ENCODE measurements at places on chromosomes 4 and X. TPM values are rescaled to one million over a fixed set of nuclear protein-coding genes. Genes with fewer than 3 reads are reported as not detected.
A peak's percentile ranks its signal among the peaks of the same experiment; 100 is the strongest.

ETNPPL gene
- total RNA-seq = not detected

PPID gene
- 17.3 TPM for total RNA-seq

SHROOM3 gene
- total RNA-seq = 73.6 TPM

CSAG1 gene
- not detected for total RNA-seq

GRCh38 chr4:55675196-55675793 lies 39.2 kb upstream of the NMU start:
- no peaks in the 10 kb centered on the region for H3K36me3 ChIP-seq
- no peaks in the 10 kb centered on the region for H3K4me1 ChIP-seq
- no peak overlapping the region for H3K27ac ChIP-seq
- peaks cover 3% of the 10 kb centered on the region for H3K27me3 ChIP-seq
- H3K4me3 ChIP-seq = no peak overlapping the region
- no peak for DNase-seq

DNA sequence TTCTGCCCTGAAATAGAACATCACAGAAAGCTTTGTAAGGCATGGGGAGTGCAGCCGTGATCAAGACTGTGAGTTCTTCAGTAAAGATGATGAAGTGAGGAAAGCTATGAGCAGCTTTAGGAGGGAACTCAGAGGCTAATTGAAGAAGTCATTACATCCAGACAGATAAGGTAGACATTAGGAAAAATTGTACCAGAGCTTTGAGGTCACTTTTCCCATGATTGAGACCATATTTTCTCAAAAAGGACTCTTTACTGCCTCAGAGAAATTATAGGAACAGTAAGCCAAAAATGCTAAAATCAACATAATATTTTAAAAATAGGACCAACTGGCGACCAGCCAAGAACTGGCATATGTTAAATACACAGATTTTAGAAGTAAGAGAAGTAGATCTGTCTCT lies 11.2 kb downstream of the CHST7 start:
- no peaks in the 10 kb centered on the region for H3K4me1 ChIP-seq
- H3K27ac ChIP-seq = peak overlapping the region; percentile 66
- no peak overlapping the region for H3K4me3 ChIP-seq
- H3K36me3 ChIP-seq = no peaks in the 10 kb centered on the region

DNA sequence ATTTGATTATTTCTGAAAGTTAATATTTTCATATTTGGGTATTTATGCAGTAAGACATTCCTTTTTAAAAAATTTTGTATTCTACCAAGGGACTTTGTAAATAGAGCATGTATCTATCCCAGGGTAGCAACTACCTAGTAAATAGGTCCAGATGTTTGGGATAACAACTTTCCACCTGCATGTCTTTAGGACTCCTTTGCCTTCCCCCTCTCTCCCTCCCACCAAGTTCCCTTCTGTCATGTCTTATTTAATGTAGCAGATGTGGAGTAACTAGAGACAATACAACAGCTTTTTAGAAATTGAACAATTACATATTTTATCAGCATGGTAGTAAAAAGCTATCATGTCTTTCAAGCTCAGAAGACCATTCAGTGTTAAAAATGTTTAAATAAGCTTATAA lies 821.0 kb downstream of the C4orf33 start:
- DNase-seq = no peak
- no peaks in the 10 kb centered on the region for H3K4me1 ChIP-seq
- H3K27ac ChIP-seq = no peak overlapping the region
- no peaks in the 10 kb centered on the region for H3K27me3 ChIP-seq
- H3K36me3 ChIP-seq = no peaks in the 10 kb centered on the region

DNA sequence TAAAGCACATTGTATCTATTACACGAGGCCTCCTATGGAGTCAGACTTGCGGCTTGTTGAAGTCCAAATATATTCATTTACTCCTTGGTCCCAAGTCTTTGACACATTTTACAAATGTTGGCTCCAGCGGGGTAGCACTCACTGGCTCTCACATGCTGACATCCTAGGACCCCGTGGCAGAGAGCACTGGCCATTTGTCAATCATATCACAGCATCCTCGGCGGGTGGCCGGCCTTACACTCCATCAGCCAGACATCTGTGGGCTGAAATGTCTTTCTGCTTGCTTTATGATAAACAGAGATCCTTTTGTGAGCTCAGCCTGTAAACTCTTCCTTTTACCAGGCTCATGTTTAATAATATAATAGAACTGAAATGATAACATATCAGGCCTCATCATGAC lies 25.7 kb upstream of the VCX2 start:
- H3K4me1 ChIP-seq = no peaks in the 10 kb centered on the region
- no peak overlapping the region for H3K27ac ChIP-seq
- DNase-seq = no peak
- H3K27me3 ChIP-seq = no peaks in the 10 kb centered on the region
- H3K4me3 ChIP-seq = no peak overlapping the region

DNA sequence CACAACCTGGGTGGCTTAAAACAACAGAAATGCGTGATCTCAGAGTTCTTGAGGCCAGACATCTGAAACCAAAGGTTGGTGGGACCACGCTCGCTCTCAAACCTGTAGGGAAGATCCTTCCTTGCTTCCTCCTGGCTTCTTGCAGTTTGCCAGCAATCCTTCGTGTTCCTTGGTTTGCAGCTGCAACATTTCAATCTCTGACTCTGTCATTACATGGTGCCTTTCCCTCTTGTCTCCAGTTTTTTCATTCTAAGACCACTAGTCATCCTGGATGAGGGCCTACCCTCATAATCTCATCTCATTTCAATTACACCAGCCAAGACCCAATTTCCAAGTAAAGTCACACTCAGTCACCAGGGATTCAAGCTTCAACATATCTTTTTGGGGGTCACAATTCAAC lies 388.0 kb downstream of the GPM6A start:
- no peaks in the 10 kb centered on the region for H3K36me3 ChIP-seq
- H3K4me3 ChIP-seq = no peak overlapping the region
- H3K27ac ChIP-seq = no peak overlapping the region
- no peaks in the 10 kb centered on the region for H3K27me3 ChIP-seq

GRCh38 chr4:47668810-47669408 lies 169.0 kb downstream of the CORIN start:
- H3K4me1 ChIP-seq = no peaks in the 10 kb centered on the region
- no peaks in the 10 kb centered on the region for H3K27me3 ChIP-seq
- no peak overlapping the region for H3K4me3 ChIP-seq
- peak; percentile 33 for DNase-seq

GRCh38 chr4:22215084-22215483 lies 266.5 kb upstream of the KCNIP4 start:
- H3K4me1 ChIP-seq = no peaks in the 10 kb centered on the region
- no peak for DNase-seq
- no peak overlapping the region for H3K27ac ChIP-seq
- no peaks in the 10 kb centered on the region for H3K36me3 ChIP-seq
- no peaks in the 10 kb centered on the region for H3K27me3 ChIP-seq

DNA sequence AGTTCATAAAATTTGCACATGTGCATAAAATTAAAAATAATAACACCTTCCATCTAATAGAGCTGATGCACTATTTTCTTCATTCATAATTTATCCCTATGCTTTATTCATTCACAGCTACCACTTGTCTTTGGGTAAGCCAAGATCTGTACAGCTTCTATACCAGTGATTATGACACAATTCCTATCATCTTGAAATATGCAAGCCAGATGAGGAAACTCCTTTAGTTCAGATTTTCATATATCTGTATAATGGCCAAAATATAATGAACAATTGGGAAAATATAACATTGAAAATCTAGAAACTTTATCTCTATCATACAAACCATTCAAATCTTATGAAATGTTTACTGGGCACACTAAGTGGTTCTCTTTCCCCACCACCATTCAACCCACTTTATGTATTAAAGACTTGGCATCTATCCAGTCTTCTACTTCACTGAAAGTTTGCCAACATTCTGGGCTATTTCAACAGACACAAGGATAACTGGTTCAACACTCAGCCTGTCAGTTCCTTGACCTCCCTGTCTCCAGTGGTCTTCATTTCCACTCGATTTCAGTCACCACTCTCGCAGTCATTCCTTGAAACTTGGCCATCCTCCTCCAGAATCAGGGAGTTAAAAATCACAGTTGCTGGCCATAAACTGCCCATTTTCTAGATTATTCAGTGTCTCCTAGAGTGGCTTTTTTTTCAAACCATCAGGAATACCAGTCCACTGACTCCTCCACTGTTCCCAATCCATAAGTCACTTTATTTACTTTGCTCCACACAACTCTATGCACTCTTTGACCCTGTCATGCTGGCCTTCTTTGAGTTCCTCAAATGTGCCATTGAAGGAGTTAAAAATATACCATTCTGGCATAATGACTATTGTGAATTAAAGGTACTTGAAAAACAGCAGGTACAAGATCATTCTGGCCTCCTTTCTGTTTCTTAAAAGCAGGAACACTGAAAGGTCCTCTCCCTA lies 85.5 kb downstream of the CAMK2D start:
- H3K27me3 ChIP-seq = no peaks in the 10 kb centered on the region
- peaks cover 7% of the 10 kb centered on the region for H3K4me1 ChIP-seq
- DNase-seq = no peak
- peaks cover 5% of the 10 kb centered on the region for H3K36me3 ChIP-seq
- H3K27ac ChIP-seq = peak overlapping the region; percentile 48

- peaks cover 38% of the 10 kb centered on the region for H3K27me3 ChIP-seq
- H3K36me3 ChIP-seq = no peaks in the 10 kb centered on the region
- peaks cover 7% of the 10 kb centered on the region for H3K4me1 ChIP-seq
- H3K4me3 ChIP-seq = peak overlapping the region; percentile 8
- peak; percentile 61 for DNase-seq
Measured at GRCh38 chr4:144645102-144645630, 790 bp upstream of the HHIP start.

GRCh38 chr4:73856518-73856917 lies 3.4 kb downstream of the PF4V1 start:
- no peak overlapping the region for H3K27ac ChIP-seq
- H3K4me1 ChIP-seq = no peaks in the 10 kb centered on the region

- DNase-seq = no peak
- H3K4me3 ChIP-seq = no peak overlapping the region
- no peaks in the 10 kb centered on the region for H3K27me3 ChIP-seq
- no peaks in the 10 kb centered on the region for H3K36me3 ChIP-seq
- peak overlapping the region; percentile 33 for H3K27ac ChIP-seq
- no peaks in the 10 kb centered on the region for H3K4me1 ChIP-seq
Measured at GRCh38 chr4:98199247-98199646, 56.0 kb upstream of the STPG2 start.

DNA sequence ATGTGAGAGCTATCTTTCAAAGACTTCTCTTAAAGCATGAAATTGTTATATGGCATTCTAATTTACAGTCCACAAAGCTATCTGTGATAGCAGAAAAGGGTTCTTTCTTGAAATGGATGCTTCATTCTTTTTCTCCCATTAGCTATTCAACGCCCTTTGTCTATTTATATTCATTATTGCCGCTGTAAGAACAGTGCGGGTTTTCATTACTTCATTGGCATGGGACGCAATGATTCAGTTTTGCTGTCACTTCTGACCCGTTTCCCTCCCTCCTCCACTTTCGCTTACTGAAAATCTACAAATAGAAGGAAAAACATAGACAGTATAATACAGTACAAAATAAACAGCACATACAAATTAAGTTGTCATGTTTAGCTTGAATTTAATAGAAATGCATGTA lies 394.6 kb downstream of the PCDH7 start:
- no peaks in the 10 kb centered on the region for H3K27me3 ChIP-seq
- H3K27ac ChIP-seq = no peak overlapping the region
- H3K4me3 ChIP-seq = no peak overlapping the region
- no peak for DNase-seq

GRCh38 chrX:124289443-124289842 lies 43.0 kb upstream of the TEX13D start:
- no peak overlapping the region for H3K27ac ChIP-seq
- no peak overlapping the region for H3K4me3 ChIP-seq
- H3K36me3 ChIP-seq = no peaks in the 10 kb centered on the region
- H3K4me1 ChIP-seq = no peaks in the 10 kb centered on the region
- H3K27me3 ChIP-seq = no peaks in the 10 kb centered on the region
- no peak for DNase-seq

- H3K36me3 ChIP-seq = no peaks in the 10 kb centered on the region
- no peak overlapping the region for H3K27ac ChIP-seq
- no peaks in the 10 kb centered on the region for H3K27me3 ChIP-seq
- H3K4me3 ChIP-seq = no peak overlapping the region
Measured at GRCh38 chr4:135120195-135120594, 918.6 kb upstream of the PABPC4L start.

Measured in lung (tissue), 17 donors.